ENCODE measurements at places on chromosomes 6 and 20. TPM values are rescaled to one million over a fixed set of nuclear protein-coding genes. Genes with fewer than 3 reads are reported as not detected.

Gene ID4
- 82.0 TPM for total RNA-seq

Gene SNAP25
- total RNA-seq, result 100 TPM

Gene ADGB
- 0.31 TPM for total RNA-seq

Gene CASS4
- total RNA-seq, result 0.31 TPM

Gene TENT5A
- total RNA-seq, result 2.2 TPM

Gene IP6K3
- not detected for total RNA-seq

Gene ASIP
- total RNA-seq, result not detected

Gene MAS1L
- not detected for total RNA-seq

Gene RNF8
- total RNA-seq, result 27.5 TPM

Gene NUS1
- total RNA-seq, result 31.9 TPM

Gene ID1
- total RNA-seq, result 26.0 TPM

Gene BMP5
- 0.94 TPM for total RNA-seq

Gene RBBP8NL
- total RNA-seq, result not detected

Gene COL12A1
- total RNA-seq, result 67.3 TPM

Gene ENPP5
- 5.0 TPM for total RNA-seq

Gene MOCS1
- 5.9 TPM for total RNA-seq

Gene SLC35D3
- total RNA-seq, result not detected

Gene CTCFL
- not detected for total RNA-seq

Gene SDCBP2
- 2.8 TPM for total RNA-seq

Gene LY6G6C
- total RNA-seq, result not detected

Gene MLIP
- total RNA-seq, result 10.6 TPM

Gene RAMACL
- 11.9 TPM for total RNA-seq

Gene LGSN
- total RNA-seq, result 0.63 TPM

Gene TPBG
- 2.2 TPM for total RNA-seq

Gene TSPO2
- total RNA-seq, result not detected

Gene HLA-DRB5
- not detected for total RNA-seq

Gene SLC52A3
- not detected for total RNA-seq

Gene IRF4
- not detected for total RNA-seq

Gene PLEKHG1
- 9.4 TPM for total RNA-seq

Gene TNF
- not detected for total RNA-seq

Gene KIAA1755
- total RNA-seq, result 2.8 TPM

Gene CAGE1
- total RNA-seq, result not detected

Gene ADAM33
- total RNA-seq, result 3.8 TPM
